ENCODE measurements at places on chromosomes 6 and 20.
A peak's percentile ranks its signal among the peaks of the same experiment; 100 is the strongest.

GRCh38 chr6:125700581-125701353 lies 48.7 kb upstream of the HEY2 start:
- DNase-seq = no peak

DNA sequence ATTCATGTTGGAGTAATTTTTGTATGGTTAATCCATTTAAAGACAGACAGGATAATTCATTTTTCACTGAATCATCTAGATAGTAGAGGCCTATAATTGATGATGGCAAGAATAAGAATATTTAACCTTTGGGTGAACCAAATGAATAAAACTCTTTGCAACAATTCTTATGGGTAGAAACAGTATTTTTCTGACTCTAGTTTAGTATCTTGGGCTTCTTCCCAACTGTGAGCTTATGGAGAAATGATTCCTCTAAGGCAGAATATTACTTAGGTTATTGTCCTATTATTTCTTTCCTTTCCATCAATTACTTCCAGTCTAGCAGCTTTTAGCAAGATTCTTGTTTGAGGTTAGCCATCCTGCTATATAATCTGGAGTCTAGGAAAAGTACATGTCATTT lies 734.9 kb upstream of the FLRT3 start:
- DNase-seq = no peak

DNA sequence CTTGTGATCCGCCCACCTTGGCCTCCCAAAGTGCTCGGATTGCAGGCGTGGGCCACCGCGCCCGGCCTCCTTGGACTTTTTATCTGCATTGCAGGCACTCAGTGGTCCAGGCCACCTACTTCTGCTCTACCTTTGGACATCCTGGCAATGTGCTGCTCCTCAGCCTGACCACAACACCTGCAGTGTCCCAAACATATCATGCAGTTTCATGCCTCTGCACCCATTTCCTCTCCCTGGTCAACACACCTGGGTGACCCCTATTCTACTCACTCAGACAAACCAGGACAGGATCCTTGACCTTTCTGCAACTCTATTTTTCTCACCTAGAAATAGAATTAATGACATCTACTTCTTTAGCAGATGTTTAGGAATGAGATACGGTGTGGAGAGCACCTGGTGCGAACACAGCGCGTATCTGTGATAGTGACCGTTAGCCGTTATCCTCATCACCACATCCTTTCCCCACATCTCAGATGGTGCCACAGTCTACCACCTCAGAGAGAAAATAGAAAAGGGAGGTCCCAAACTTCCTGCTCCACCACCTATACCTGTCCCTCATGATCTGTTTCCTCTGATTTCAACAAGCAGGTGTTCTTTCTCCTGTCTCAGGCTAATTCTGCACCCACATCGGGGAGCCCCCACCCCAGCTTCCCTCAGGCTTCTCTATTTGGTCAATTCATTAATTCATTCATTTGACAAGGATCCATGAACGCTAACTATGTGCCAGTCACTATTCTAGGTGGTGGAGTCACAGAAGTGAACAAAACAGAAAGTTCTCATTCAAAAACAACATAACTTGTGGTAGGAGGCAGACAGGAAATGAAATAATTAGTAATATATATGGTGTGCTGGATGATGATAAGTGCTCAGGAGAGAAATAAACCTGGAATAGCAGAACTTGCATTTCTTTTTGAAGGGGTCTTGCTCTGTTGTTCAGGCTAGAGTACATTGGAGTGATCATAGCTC lies 4.3 kb upstream of the BTN3A2 start:
- no peak for DNase-seq

DNA sequence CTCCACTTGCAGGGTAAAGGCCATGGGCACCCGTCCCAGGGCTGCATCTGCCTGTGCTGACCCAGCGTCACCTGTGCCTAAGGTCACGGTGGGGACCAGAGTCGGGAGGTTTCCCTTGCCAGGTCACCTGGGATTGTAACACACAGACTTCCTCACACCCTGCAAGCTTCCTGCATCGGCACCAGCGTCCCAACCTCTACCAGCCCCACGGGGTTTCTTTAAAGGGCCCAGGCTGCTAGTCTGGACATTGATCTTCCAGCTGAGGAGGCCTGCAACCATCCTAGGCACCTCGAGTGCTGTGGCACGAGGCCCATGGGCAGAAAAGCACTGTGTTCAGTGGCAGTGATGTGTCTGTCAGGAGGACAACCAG lies 12.6 kb downstream of the ACSS1 start:
- DNase-seq = no peak

GRCh38 chr20:48381353-48382120 lies 446.3 kb downstream of the PREX1 start:
- no peak for DNase-seq

- DNase-seq = peak; percentile 62
Observed at GRCh38 chr20:19975436-19975799, 41.7 kb upstream of the NAA20 start.

DNA sequence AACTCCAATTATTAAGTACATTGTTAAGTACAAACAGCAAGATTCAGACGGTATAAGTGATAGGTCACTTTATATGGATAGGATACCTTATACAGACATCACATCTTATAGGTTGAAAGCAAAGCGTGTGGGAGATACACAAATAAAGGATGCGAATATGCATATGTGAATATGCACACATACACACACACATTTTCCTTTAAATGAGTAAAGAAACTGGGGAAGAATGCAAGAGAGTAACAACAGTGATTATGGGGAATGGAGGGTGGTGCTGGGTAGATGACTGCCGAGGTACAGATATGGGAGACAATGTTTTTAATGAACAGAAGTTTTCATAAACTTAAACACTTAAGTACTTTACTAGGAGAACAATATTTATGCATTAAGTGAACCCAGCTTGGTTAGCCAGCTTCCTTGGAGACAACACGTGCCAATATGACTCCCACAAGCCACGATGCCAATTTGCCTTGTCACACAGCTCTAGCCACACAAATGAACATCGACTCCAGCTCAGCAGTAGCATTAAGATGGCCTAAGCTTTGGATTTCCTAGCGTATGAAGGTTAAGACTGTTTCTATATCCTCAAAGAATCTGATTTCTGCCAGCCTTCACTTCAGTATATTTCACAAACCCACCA lies 96.6 kb downstream of the EPB41L2 start:
- DNase-seq = no peak

GRCh38 chr6:45543298-45544235 lies 165.8 kb upstream of the SUPT3H start:
- peak; percentile 56 for DNase-seq

DNA sequence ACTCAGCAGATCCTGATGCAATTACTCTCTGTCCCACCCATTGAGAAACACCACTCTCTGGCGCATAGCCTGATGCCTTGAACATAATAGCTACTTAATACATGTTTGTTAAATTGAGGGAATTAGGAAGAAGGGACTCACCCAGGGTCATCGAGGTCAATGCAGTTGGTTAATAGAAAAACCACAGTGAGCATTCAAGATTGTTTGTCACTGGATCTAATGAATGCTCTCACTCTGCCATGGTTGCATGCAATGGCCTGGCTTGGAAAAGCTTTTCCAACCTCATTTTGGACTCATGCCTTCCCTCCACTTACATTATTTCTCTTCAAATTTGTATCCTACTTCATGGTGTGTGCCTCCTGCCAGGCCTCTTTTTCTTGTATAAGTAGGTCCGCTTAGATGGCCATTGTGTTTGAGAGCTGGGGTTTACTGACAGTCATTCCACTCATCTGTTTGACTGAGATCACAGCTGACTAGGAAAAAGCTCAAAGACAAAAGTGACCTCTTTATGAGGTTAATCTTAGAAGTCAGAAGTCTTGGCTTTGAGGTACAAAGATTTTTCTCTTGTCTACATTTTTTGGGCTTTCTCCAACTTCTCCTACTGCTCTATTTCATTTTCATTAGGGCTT lies 154.8 kb upstream of the RAB32 start:
- no peak for DNase-seq

- no peak for DNase-seq
Observed at GRCh38 chr6:82494367-82494766, 130.8 kb downstream of the TPBG start.

GRCh38 chr20:15889514-15890256 lies 683.6 kb downstream of the KIF16B start:
- DNase-seq = no peak

- DNase-seq = no peak
Observed at GRCh38 chr6:10351791-10352190, 63.1 kb downstream of the TFAP2A start.

DNA sequence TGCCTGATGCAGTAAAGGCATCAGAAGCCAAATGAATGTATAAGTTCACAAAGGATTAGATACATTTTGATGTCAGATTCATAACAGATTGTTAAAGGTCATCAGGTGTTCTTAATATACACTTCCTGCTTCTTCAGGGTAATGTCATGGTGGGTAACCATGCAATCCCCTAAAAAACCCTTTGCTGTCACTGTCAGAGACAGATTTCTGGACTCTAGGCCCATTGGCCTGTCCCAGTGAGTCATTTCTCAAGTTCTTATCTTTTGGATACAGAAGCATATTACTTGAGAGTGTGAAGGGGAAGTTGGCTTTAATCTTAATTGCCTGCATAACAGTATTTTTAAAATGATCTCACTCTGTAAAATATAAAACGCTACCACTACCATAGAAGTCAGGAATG lies 895.6 kb upstream of the MAP3K7 start:
- no peak for DNase-seq

GRCh38 chr6:53112404-53112803 lies 36.2 kb downstream of the GCM1 start:
- DNase-seq = no peak

DNA sequence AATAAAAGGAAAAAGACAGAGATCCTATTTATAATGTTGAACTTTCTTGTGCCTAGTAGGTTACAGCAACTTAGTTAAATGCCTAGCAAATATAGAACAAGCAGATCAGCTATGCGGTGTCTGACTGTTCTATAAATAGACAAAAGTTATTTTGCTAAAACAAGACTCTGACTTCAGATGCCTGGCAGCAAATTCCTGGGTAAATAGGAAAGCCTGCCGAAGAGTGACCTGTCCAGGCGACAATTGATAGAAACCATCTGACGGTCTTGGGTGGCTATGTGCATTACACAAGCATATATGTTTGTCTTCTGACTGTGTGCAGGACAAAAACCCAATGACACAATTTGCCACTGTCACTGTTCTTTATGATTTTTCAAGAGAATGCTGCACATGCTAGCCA lies 38.0 kb upstream of the PDE10A start:
- DNase-seq = no peak
